ENCODE measurements at places on chromosomes 7 and 10.

DNA sequence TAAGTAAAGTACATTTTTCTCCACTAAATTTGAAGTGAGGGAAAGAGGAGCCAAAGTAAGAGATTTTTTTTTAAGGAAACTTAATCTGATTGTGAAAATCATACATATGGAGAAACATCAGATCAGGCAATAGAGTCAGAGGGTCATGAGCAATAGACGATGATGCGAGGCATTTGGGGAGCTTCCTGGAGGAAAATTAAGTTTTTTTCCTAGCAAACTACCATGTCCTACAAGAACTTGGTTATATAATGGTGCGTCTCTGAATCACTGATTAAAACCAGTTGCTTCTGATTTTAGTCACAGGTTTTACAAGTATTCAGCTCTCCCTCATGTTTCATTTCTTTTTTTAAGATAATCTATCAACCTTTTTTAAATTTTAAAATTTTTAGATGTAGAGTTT is 52.1 kb upstream of the MTURN start:
- no peak for DNase-seq

DNA sequence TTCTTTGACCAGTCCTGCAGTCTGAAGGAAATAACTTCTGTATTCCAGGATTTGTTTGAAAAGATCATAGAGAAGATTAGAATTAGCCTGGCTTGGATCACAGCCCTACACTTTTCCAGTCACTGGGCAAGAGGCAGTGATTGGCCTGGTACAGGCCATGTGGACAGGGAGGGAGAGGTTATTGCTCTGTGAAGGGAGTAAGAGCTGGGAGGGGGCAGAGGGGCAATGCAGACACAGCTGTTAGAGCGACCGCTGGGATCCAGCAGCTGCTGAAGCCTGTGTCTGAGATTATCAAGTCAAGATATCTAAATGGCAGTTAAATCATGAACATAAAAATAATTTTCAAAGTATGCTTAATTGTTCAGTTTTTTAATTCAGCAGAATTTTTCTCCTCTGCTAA is 257.3 kb downstream of the SDK1 start:
- DNase-seq = no peak

- no peak for DNase-seq
These were observed 258.5 kb upstream of the FERD3L start for GRCh38 chr7:19403691-19404090.

DNA sequence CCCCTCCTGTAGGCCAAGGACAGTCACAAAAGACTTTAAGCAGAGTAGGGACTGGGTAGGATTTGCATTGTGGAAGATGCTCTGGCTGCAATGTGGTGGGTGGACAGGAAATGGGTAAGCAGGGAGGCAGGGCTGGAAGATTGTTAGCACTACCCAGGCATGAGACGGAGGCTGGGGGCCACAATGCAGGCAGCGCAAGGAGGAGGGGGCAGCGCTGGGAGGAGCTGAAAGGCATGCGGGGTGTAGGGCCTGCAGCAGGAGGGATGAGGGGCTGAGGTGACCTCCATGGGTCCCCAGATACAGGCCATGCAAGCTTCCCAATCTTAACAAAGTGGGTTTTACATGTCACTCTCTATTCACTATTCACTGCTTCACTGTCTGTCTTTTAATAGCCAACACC is 213.1 kb downstream of the CXCL12 start:
- DNase-seq = no peak

DNA sequence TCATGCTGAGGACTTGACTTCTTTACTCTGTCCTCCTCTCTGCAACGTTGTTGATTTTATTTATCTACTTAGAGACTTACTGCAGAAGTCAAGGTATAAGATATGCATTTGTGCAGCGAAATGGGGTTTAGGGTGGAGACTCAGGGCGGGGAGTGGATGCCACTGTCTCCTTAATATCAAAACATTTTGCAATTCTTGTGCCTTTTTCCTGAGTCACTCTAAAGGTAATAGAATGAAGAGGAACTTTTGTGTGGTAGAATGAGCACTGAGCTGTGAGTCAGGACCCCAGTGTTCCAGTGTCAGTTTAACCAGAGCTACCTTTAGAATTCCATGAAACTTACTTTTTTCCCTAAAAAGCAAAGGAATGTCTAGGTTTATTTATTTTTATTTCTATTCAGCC is 78.2 kb downstream of the VTI1A start:
- no peak for DNase-seq

- no peak for DNase-seq
These were observed 195.4 kb downstream of the SKIDA1 start for GRCh38 chr10:21329995-21330627.

- DNase-seq = no peak
These were observed 306.4 kb downstream of the PAXIP1 start for GRCh38 chr7:154696556-154696955.

- DNase-seq = no peak
These were observed 89.9 kb downstream of the ADCY1 start for GRCh38 chr7:45663965-45664633.

GRCh38 chr7:151717415-151717814 is 159.5 kb downstream of the PRKAG2 start:
- no peak for DNase-seq

- DNase-seq = no peak
These were observed 249.8 kb downstream of the PTEN start for GRCh38 chr10:88113232-88113631.

- no peak for DNase-seq
These were observed 113.7 kb downstream of the CDK14 start for GRCh38 chr7:90709501-90710465.

- DNase-seq = no peak
These were observed 140.9 kb downstream of the DNAJB6 start for GRCh38 chr7:157477550-157478212.

DNA sequence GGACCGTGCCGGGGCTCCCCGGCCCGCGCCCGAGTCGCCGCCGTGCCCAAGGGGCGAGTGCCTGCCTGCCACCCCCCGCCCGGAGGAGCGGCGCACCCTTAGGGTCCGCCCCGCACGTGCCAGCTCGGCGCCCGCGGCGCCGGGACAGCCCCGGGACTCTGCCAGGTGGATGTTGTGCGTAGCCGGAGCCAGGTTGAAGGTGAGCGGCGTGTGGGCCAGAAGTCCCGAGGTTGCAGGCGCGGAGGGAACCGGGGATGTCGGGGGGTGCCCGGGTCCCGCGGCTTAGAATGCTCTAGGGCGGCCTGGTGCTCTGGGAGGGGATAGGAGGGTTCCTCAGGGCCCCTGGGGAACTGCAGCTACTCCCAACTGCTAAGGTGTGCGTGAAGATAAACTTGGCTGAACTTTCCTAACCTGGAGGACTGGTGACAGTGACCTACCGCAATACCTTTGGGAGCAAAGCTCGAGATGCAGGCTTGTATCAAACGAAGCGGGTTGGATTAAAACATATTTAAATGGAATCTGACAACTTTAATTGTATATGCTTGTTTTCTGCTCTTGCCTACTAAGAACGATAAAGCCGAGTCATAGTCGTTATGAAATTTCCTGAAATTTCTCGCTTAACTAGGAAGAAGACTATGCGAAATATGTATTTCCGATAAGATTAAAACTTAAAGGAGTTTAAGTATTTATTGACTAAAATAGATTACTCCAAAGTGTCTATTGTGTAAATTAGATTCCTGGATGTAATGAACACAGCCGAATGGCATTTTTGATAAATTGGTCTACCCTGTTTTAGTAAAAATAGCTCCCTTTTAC is at the start of gene CUX1:
TSS of gene CUX1 (plus strand) at position 156 of the 816 bp plus-strand sequence. CDS start at position 170, 14 bp downstream.
- no peak for DNase-seq

- no peak for DNase-seq
These were observed 16.9 kb downstream of the ZNF92 start for GRCh38 chr7:65390588-65390987.

DNA sequence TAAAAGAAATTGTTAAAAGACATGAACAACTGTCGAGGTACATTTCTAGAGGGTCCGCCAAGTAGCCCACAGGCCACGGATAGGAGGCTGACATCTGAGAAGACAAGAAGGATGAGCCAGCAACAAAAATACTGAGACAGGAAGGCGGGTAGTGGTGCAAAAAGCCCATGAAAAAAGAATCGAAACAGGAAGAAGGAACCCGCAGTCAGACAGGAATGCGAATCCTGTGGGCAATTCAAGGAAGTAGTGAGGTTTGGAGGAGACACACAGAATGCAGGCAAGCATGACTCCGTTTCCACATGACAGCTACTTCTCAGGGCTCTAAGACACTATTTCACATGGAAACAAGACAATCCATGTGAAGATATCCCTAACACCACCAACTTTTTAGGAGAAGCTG is 125.2 kb downstream of the DOCK4 start:
- peak; percentile 11 for DNase-seq
